ENCODE measurements at places on chromosomes 1 and 21.

DNA sequence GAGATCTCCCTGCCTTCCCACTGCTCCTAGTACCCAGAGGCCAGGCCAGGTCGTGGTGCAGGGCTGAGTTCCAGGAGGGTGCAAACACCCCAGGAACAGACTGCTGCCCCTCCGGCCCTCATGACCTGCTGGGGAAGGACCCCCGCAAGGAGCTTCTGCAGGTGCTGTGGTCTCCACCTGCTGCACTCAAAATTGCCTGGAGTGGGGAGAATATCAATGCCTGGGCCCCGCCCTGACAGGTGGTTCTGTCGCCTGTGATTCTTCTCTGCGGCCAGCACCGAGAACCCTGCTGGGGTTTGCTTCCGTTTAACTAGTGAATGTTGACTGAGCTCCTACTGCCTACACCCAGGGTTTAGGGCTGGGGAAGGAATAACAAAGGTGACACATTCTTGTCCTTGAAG is 2.1 kb upstream of the TFF3 start:
- no peak for DNase-seq

GRCh38 chr21:37551993-37552355 is 185.4 kb downstream of the DYRK1A start:
- no peak for DNase-seq

- DNase-seq, result no peak
These were observed 63.3 kb downstream of the TNR start for GRCh38 chr1:175679981-175680652.

DNA sequence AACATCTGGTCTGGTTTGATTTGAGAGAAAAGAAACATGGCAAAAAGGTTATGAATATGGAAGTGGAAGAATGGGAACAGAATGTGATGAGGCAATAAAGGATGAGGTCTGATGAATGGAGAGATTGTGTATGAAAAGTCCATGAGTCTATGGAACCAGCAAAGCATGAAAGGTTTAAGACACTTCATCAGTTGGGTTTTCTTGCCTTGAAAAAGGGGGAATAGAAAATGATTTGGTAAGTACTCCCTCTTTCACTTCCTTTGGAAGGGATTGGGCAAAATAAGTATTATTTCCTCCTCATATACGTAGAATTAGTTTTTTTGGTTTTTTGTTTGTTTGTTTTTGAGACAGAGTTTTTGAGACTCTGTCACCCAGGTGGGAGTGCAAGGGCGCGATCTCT is 155.8 kb downstream of the TRIM33 start:
- no peak for DNase-seq

DNA sequence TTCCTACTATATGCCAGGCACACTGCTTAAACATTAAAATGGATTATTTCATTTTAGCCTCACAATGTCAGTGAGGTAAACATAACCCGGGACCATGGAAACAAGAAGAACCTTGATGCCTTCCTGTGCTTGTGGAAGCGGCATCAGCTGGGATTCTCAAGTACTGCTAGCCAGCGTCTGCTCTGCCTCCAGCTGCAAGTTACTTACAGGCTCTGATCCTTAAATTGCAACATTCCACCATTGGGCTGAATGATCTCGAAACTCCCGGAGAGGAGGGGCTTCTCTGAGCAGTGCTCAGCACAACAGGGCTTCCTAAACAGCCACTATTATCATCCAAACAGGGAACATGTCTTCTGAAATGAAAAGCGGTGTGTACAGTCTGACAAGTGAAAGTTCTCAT is 6.7 kb upstream of the MAN1C1 start:
- no peak for DNase-seq
